MV-4-11 (cell line): ENCODE measurements at places on chromosomes 2 and 18.

- no peak for DNase-seq
Measured at GRCh38 chr18:46096651-46097300, 1.3 kb downstream of the ATP5F1A start.

DNA sequence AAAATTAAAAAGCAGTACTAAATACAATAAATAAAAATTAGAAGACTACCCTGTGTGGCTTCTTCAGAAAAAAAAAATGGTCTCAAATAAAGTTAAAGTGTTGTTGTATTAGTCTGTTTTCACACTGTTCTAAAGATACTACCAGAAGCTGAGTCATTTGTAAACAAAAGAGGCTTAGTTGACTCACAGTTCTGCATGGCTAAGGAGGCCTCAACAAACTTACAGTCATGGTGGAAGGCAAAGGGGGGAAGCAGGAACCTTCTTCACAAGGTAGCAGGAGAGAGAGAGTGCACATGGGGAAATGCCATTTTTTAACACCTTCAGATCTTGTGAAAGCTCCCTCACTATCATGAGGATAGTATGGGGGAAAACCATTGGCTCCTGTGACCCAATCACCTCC is 612.8 kb downstream of the RNF144A start:
- DNase-seq = no peak

DNA sequence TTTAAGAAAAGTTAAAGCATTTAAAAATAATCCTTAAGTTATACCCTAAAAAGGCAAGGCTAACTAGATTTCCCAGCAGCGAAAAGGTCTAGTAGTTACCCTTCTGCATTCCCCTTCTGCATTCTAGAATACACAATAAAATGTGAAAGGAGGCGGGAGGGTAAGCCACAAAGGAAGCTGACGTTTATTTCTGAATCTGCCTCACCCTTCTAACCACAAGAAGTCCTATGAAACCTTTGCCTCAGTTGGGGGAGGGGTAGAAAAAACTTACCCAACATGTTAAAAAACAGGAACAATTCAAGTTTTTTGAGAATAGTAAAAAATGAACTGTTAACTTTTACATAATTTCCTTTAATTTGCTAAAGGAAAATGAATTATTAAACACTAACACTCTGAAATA is 11.3 kb downstream of the STK17B start:
- peak; percentile 98 for DNase-seq

- no peak for DNase-seq
Measured at GRCh38 chr18:56393870-56394269, 244.5 kb downstream of the TXNL1 start.

DNA sequence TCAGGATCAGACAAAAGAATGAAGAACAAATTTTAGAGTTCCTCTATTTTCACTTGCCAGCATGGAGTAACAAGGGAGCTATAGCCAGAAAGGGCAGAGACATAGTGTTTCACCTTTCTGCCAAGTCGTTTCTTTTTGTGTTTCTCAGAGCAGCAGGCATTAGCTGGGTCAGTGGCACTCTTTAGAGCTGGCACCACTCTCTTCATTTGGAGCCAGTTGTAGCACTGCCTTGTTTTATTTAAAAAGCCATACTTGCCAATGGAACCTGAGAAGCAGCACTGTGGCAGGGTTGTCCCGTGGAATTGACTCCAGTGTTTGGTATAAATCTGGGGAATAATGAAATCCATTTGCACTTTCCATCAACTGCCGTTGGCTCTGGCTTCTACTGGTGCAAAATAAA is 64.0 kb downstream of the LRRTM4 start:
- no peak for DNase-seq

DNA sequence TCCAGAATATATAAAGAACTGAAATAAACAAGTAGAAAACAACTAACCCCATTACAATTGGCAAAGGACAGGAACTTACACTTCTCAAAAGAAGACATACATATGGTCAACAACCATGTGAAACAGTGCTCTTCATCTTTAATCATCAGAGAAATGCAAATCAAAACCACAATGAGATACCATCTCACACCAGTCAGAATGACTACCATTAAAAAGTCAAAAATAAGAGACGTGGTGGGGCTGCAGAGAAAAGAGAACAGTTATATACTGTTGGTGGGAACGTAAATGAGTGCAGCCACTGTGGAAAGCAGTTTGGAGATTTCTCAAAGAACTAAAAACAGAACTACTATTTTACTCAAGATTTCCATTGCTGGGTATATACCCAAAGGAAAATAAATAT is 1696.3 kb upstream of the TMEFF2 start:
- DNase-seq = no peak

GRCh38 chr2:239157771-239158170 is 243.0 kb downstream of the HDAC4 start:
- no peak for DNase-seq

DNA sequence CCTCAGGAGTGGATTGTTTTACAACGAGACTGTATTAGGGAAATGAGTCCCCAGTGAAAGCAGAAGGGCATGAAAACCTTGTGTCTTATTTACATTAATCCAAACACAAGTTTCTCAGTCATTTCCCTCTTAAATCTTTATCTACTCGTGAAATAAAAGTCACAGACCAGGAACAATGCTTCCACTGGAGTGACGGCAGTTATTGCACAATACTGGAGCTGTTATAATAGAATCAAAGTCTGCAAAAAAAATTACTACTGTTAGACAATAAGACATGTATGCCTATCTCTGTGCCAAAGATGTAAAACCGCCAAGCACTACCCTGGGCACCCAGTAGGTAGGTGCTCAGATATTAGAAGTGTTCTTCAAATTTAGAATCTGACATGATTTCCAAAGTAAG is 375.5 kb downstream of the ZNF521 start:
- no peak for DNase-seq

GRCh38 chr2:70959851-70960832 is 18.3 kb upstream of the ANKRD53 start:
- DNase-seq = no peak

DNA sequence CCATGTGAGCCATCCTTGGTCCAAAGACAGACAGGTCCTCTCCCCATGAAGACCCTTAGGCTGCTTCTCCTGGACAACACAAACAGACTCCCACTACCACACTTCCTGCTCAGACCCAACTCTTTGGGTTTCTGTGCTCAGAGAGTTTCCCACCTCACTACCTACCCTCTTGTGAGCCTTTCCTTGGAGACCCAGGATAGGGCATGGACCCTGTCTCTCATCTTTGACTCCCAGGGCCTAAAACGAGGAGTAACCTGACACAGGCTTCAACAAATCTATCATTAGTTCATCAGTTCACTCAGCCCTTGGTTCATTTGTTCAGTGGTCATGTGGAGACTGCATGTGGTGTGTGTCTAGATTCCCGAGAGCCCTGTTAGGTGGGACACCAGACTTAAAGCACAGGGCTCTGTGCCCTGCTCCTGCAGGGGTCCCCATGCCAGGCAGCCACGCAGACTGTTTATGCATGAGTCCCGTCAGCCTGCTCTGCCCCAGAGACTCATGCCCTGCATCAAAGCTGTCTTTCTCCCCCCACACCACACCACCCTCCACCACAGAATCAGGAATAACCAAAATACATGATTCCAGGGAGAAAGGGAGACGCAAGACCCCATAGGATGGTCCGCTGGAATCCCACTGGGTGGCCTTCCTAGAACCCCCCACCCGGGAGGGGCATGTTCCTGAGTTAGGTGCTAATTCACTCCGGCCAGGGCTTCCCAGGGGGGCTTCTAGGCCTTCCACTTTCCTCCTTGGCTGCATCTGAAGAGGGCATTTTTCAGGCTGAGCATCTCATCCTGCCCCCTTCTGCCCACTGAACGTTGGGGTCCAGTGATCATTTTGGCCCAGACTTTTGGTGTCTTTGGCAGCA is 100.2 kb upstream of the TEX51 start:
- DNase-seq = no peak

GRCh38 chr2:12070581-12070980 is 324.1 kb downstream of the LPIN1 start:
- DNase-seq = peak; percentile 42

GRCh38 chr18:8802017-8802672 is 96.8 kb downstream of the MTCL1 start:
- DNase-seq = no peak

GRCh38 chr2:203112342-203112741 is 97.7 kb downstream of the NBEAL1 start:
- no peak for DNase-seq

DNA sequence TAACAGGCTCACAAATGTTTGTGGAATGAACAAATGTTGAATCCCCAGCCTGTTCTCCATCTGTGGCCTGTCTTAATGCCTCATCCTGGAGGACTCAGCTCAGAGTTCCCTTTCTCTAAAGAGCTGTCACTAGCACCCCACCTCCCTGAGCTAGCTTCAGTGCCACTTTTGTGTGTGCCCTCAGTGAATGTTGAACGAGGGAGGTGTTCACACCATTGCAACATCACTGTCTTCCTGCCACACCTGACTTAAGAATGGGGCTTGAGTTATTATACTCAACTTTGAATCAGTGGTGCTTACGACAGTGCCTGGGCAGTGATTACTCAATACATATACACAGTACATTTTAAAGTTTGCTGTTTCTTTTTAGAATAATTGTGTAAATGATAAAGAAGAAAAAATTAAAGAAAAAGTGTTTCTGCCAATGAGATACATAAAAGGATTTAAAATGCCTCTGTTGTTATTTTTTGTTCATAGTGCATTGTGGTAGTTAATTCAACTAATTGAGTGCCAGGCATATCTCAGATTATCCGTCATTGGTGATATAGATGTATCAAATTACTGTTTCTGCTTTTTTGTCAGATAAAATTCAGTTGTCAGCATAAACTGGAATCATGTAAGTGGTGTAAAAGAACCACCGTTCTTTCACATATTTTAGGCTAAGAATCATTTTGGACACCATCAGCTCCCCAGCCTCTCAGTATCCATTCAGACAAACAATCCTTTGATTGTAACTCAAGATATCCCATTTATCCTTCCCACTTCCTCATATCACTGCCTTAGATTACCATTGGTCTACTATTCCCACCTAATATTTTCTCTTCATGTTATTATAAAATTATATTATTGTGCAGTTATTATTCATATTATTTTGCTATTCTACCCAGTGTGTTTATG is 304.7 kb downstream of the PTPRM start:
- DNase-seq = no peak

DNA sequence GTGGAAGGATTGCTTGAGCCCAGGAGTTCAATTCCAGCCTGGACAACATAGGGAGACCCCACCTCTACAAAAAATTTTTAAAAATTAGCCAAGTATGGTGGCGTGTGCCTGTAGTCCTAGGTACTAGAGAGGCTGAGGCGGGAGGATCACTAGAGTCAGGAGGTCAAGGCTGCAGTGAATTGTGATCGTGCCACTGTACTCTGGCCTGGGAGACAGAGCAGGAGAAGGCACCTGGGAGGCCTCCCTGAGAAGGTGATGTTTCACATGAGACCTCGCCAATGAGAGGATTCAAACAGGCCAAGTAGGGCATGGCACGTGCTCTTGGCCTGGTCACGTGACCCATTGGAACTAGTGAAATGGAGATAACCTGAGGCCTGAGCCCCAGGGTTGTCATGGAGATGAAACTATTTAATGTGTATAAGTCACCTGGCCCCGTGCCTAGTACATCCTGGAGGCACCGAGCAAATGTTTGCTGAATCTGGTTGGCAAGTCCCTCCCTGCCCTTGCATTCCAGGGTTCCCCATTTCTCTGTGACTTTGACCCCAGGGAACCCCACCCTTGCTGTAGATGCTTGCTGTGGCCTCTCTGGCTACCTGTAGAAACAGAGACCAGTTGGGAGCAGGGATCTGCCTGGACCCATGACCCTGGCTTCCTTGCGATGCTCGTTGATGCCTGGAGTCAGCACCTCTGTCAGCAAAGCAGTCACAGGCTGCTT is 26.1 kb upstream of the ROCK2 start:
- no peak for DNase-seq

DNA sequence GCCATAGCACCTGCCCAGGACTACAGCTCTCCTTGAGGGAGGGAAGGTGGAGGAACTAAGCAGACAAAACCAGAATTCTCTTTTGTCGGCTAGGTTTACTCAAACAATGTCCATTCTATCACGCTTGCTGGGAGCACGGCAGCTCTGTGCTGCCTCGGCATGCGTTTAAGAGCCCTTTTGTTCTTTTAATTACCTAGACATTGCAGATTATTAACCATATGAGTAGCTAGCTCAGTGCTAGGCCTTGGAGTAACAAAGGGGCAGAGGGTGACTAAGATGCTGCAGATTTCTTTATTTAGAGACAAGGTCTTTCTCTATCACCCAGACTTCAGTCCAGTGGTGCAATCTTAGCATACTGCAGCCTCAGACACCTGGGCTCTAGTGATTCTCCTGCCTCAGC is 11.1 kb downstream of the MSGN1 start:
- DNase-seq = no peak

DNA sequence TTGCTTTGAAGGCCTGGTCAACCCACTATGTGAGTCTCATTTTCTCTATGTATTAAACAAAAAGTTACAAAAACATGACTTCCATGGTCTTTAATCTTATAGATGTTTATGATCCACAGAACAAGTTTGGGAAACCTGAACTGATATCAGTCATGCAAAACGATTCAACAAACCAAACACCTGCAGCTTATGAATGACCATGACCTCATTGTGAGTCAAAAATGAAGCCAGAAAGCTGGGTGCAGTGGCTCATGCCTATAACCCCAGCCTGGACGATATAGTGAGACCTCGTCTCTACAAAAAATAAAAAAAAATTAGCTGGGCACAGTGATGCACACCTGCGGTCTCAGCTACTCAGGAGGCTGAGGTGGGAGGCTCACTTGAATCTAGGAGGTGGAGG is 270.4 kb upstream of the CCDC68 start:
- DNase-seq = no peak

- no peak for DNase-seq
Measured at GRCh38 chr2:195017890-195018289, 639.1 kb upstream of the SLC39A10 start.

GRCh38 chr2:221283896-221284545 is 288.1 kb downstream of the EPHA4 start:
- peak; percentile 53 for DNase-seq

- peak; percentile 79 for DNase-seq
Measured at GRCh38 chr2:30666266-30666874, 140.9 kb downstream of the CAPN13 start.

- DNase-seq = no peak
Measured at GRCh38 chr2:108911807-108912628, 77.0 kb downstream of the EDAR start.

GRCh38 chr2:26081556-26081955 is 47.7 kb downstream of the RAB10 start:
- DNase-seq = no peak

GRCh38 chr2:214713080-214713830 is 96.2 kb downstream of the BARD1 start:
- DNase-seq = no peak

- DNase-seq = no peak
Measured at GRCh38 chr18:36724169-36724568, 104.6 kb downstream of the TPGS2 start.

DNA sequence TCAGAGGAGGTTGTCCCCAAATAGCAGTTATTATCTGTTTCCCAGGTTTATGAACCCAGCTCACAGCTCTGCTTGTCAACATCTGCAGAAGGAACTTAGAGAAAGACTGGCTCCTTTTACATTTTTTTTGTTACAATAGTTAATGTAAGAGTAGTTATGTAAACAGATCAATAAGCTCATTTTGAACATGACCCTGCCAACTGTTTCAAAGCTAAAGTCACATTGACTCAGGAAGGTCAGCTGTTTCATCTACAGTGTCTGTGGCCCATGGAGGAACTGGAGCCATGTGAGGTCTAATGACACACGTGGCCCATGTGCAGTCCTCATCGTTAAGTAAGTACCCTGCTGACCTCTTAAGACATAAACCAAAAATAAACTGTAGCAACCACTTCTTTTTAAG is 97.1 kb downstream of the SH3RF3 start:
- DNase-seq = peak; percentile 67

GRCh38 chr2:126952216-126952615 is 53.5 kb downstream of the TEX51 start:
- DNase-seq = no peak
